ENCODE measurements at places on chromosomes 12 and 14.

DNA sequence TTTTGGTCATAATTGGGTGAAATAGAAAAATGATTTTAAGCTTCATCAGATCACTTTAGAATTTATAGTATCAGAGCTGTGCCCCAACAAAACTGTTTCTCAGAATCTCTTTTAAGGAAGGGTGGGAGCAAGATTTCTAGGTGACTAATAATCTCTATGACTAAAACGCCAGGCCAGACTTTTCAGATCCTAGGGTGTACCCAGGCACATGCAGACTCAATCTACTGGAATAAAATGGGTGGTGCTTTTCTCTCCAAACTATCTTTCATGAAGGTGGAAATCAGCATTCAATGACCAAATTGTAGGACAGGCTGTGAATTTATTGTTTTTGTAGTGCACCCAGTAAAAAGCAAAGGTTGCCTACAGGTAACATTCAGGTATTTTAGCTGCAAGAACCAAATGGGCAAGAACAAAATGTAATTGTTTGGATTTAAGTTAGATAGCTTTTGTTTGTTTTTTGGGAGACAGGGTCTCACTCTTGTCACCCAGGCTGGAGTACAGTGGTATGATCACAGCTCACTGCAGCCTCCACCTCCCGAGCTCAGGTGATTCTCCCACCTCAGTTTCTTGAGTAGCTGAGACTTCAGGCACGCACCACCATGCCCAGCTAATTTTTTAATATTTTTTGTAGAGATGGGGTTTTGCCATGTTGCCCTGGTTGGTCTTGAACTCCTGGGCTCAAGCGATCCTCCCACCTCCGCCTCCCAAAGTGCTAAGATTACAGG is 49.5 kb downstream of the PPP2R5C start:
- no peaks in the 10 kb centered on the region for H3K27me3 ChIP-seq
- H3K4me3 ChIP-seq, result peak overlapping the region; percentile 94
- peak overlapping the region; percentile 98 for H3K27ac ChIP-seq

DNA sequence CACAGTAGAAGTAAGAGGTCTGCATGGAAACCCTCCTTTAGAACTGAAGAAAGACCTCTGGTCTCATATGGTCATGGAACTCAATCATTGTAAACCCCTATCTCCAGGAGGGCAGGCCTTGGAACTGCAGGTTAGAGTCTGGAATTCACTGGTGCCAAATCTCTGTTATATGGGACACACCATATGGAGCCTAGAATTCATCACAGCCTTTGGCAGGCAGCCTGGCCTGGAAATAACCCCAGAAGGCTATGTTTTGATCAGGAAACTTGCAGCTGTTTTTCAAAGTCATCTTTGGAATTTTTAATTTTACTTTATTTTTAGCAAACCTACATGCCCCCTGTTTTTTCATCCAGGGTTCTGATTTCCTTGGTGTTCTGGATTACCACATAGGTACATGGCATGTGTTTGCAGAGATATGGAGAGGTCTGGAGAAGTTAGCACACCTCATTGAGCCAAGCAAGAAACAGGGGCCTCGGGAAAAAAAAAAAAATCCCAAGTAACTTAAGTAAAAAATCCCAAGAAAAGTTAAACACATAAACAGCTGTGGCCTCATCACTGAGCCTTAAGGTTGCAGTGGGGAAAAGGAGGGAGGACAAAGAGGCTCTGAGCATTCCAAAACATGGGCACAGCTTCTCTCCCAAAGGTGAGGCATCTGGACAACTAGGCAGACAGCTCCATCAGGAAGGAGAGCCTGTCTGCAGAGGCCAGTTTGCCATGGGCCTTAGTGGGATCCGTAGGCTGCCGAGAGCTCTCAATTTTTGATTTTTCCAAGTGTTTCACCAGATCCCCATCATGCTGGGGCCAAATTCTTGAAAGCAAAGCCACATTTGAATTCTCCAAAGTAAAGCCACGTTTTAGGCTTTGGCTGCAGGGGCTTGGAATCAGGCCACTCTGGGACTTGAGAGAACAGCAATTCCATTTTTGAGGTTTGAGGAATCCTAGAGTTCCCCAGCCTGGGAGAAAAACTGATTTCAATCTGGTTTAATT is 339.6 kb upstream of the TBX3 start:
- no peak for DNase-seq
- H3K4me3 ChIP-seq, result no peak overlapping the region
- no peaks in the 10 kb centered on the region for H3K36me3 ChIP-seq
- no peaks in the 10 kb centered on the region for H3K4me1 ChIP-seq
- H3K27me3 ChIP-seq, result no peaks in the 10 kb centered on the region
- no peak overlapping the region for H3K27ac ChIP-seq

- no peak for DNase-seq
- no peaks in the 10 kb centered on the region for H3K27me3 ChIP-seq
- no peak overlapping the region for H3K4me3 ChIP-seq
Observed at GRCh38 chr12:29167988-29168387, 18.9 kb downstream of the FAR2 start.

DNA sequence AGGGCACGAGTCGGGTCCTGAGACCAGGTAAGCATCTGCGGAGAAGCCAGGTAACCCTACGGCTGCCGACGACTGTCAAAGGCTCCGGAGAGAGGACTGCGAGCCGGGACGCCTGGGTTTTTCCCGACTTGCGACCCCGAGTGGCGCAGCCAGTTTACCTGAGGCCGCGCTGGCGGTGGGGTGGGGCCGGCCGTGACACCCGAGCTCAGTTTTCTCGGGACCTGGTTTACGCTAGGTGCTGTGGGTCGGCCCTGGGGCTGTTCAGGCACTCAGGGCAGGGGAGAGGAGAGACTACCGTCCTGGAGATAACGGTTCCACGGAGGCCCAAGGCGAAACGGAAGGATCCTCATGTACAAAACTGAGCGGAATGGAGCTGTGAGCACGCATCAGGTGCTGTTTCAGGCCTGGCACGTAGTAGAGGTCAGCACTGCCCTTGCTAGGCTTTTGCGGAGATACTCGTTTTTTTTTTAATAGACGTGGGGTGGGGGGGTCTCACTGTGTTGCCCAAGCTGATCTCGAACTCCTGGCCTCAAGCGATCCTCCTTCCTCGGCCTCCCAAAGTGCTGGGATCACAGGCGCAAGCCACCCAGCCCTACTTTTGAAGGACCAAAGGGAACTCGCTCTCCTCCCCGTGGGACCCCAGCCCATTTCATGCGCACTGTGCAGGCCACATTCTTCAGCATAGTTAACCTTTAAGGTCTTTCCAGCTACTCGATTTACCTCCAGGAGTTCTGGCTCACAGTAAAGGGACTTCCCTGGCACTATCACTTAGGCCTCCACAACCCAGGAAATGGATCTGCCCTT is 471 bp downstream of the MTRFR start:
- peak overlapping the region; percentile 98 for H3K27ac ChIP-seq
- peaks cover 28% of the 10 kb centered on the region for H3K36me3 ChIP-seq
- H3K27me3 ChIP-seq, result peaks cover 4% of the 10 kb centered on the region
- H3K4me1 ChIP-seq, result peaks cover 83% of the 10 kb centered on the region
- DNase-seq, result no peak
- H3K4me3 ChIP-seq, result peak overlapping the region; percentile 100

DNA sequence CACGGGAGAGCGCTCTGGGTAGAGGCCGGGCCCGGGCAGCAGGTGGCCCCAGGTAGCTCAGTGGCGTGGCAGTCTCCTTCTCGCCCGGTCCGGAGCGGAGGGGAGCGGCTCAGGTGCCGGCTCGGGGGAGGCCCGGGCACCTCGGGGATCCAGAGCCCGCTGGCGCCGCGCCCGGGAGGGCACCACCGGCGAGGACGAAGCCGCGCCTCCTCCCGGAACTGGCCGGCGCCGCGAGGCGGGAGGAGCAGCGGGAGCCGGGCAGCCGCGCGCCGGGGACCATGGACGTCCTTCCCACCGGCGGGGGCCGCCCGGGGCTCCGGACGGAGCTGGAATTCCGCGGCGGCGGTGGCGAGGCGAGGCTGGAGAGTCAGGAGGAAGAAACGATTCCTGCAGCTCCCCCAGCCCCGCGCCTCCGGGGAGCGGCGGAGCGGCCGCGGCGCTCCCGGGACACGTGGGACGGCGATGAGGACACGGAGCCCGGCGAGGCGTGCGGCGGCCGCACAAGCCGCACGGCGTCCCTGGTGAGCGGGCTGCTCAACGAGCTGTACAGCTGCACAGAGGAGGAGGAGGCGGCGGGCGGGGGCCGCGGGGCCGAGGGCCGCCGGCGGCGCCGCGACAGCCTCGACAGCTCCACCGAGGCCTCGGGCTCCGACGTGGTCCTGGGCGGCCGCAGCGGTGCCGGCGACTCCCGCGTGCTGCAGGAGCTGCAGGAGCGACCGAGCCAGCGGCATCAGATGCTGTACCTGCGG is 21.5 kb upstream of the GNS start:
- H3K27me3 ChIP-seq, result peaks cover 80% of the 10 kb centered on the region
- H3K4me3 ChIP-seq, result peak overlapping the region; percentile 74
- peaks cover 15% of the 10 kb centered on the region for H3K4me1 ChIP-seq
- DNase-seq, result peak; percentile 16
- no peak overlapping the region for H3K27ac ChIP-seq
- peaks cover 4% of the 10 kb centered on the region for H3K36me3 ChIP-seq

- no peak for DNase-seq
- no peak overlapping the region for H3K27ac ChIP-seq
- no peak overlapping the region for H3K4me3 ChIP-seq
- peaks cover 88% of the 10 kb centered on the region for H3K27me3 ChIP-seq
- no peaks in the 10 kb centered on the region for H3K36me3 ChIP-seq
Observed at GRCh38 chr14:60658909-60659585, 9.8 kb upstream of the SIX1 start.

GRCh38 chr14:95092723-95093122 is 64.6 kb downstream of the DICER1 start:
- no peaks in the 10 kb centered on the region for H3K4me1 ChIP-seq
- H3K27me3 ChIP-seq, result no peaks in the 10 kb centered on the region
- H3K27ac ChIP-seq, result no peak overlapping the region
- no peak for DNase-seq
- H3K4me3 ChIP-seq, result no peak overlapping the region
- peaks cover 54% of the 10 kb centered on the region for H3K36me3 ChIP-seq

DNA sequence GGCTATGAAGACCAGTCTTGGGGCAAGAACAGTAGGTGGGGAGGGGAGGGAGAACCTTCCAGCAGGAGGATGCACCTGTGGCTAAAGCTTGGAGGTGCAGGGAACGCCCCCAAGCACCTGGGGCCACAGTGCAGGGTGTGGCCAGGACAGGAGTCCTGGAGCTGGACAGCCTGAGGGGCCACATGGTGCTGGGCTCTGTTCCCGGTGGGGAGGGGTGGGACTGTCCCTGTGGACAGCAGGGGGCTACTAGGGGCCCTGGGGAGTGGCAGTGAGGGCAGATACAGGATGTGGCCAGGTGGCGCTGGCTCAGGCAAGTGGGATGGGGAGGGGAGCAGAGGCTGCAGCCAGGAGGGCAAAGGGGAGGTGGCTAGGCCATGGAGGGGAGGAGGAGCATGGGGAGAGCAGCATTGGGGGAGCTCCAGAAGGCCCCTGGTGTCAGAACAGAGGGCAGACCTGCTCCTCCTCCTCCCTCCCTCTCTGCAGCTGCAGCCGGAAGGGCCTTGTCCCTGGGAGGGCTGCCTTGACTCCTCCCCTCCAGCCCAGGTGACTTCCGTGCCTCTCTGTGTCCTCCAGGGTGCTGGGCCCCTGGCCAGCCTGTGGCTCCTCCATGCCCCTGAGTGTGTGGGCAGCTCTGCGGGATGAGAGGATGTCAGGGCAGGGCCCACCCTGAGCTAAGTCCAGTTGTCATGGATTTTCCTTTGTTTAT is 68.4 kb upstream of the DLK1 start:
- peaks cover 22% of the 10 kb centered on the region for H3K27me3 ChIP-seq
- no peak for DNase-seq
- H3K27ac ChIP-seq, result no peak overlapping the region

DNA sequence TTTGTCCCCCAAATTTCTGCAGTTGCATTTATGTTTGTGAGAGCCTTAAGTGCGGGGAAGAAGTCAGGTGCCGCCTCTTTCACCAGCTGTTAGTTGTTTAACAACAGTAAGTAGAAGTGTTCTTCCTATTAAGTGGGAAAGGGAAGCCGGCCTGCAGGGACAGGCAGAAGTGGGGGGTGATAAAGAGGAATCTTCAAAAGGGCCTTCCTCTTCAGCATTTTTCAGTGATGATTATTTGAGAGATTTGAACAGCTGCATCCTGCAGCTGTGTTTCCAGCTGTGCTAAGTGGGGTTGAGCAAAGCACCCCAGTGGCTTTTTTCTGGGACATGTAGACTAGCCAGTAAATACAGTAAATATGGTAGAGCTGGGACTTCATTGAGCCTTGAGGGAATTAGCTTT is 32.1 kb upstream of the SLC38A1 start:
- H3K36me3 ChIP-seq, result no peaks in the 10 kb centered on the region
- H3K27ac ChIP-seq, result no peak overlapping the region
- H3K4me3 ChIP-seq, result no peak overlapping the region

- peaks cover 33% of the 10 kb centered on the region for H3K27me3 ChIP-seq
- DNase-seq, result no peak
- no peaks in the 10 kb centered on the region for H3K4me1 ChIP-seq
- no peak overlapping the region for H3K4me3 ChIP-seq
- no peaks in the 10 kb centered on the region for H3K36me3 ChIP-seq
Observed at GRCh38 chr12:104057771-104058197, 6.5 kb upstream of the HCFC2 start.

GRCh38 chr14:69752773-69753172 is 14.2 kb upstream of the SRSF5 start:
- no peaks in the 10 kb centered on the region for H3K27me3 ChIP-seq
- no peak overlapping the region for H3K27ac ChIP-seq
- no peak for DNase-seq
- no peak overlapping the region for H3K4me3 ChIP-seq
- no peaks in the 10 kb centered on the region for H3K36me3 ChIP-seq

DNA sequence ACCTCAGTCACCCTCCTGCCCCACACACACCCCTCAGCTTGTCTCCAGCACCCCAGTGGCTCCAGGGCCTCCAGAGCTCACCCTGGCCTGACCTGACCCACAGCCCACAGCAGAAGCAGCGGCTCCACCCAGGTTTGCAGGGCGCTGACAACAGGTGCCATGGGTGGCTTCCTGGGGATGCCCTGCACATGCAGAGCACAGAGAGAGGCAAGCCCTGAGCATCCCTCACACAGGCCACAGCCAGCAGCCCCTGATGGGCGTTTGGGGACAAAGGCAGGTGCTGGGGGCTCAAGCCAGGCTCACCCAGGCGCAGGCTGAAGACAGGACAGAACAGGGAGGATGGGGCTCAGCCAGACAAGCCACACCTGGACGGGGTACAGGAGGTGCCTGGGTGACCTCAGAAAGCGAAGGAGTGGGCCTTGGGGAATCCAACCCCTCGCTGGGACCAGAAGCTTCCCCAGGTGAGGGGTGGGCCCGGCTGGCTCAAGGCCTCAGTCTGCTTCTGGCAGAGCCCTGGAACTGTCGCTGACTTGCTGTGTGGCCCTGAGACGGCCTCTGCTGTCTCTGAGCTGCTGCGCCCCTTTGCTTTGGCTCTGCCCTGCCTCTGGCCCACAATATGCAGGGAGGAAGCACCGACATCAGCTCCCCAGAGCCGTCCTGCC is 10.6 kb downstream of the ARL6IP4 start:
- no peak for DNase-seq
- H3K36me3 ChIP-seq, result no peaks in the 10 kb centered on the region
- H3K4me3 ChIP-seq, result no peak overlapping the region
- H3K27ac ChIP-seq, result no peak overlapping the region
- peaks cover 5% of the 10 kb centered on the region for H3K4me1 ChIP-seq

Data from activated naive CD8-positive, alpha-beta T cell treated with anti-CD3 and anti-CD28 coated beads, Interleukin-2, amount 50 U/mL, for 24 hours (primary cell).